Stimulated activated CD8-positive, alpha-beta memory T cell treated with anti-CD3 and anti-CD28 coated beads, Interleukin-7, amount 100 ng/mL, for 1 hour (primary cell): ENCODE measurements at places on chromosomes 1 and 21.

GRCh38 chr21:31604591-31605190, 54.8 kb upstream of the SOD1 start:
- DNase-seq, result peak; percentile 57

GRCh38 chr1:188668083-188668482, 1809.6 kb downstream of the BRINP3 start:
- no peak for DNase-seq

DNA sequence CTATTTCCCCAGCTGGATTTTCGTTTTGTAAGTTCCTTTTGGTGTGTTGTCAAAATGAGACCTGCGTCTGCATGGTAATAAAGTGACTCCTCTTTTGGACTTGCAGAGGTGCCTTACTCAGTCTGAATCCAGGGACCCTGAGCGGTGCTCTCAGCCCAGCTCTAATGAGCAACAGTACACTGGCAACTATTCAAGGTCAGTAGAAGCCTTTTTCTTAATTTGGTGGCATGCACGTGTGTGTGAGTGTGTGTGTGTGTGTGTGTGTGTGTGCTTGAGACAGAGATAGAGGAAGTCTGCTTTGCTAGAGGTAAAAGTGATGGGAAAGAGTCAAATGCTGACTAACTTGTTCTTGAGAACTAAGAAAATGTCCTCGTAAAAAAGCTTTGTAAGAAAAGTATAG, 105.4 kb downstream of the CD247 start:
- DNase-seq, result no peak

DNA sequence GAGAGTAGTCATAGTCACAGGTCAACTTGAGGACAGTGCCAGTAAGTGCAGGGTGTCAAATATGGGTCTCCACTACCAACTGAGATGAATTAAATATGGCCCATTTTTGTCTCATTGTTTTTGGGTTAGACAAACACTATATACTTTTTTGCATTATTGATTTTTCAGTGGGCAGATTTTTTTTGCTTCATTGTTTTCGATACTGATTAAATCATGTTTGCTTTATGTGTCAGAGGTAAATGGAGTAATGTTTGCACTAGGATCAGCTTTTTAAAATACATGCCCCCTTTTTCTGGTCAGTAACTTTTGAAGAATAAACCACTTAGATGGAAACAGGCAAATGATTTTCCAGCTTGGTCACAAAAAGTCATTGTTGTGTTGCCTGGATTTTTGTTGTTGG, 199.0 kb downstream of the USH2A start:
- DNase-seq, result no peak

GRCh38 chr1:231093156-231093922, 53.3 kb upstream of the FAM89A start:
- DNase-seq, result no peak

DNA sequence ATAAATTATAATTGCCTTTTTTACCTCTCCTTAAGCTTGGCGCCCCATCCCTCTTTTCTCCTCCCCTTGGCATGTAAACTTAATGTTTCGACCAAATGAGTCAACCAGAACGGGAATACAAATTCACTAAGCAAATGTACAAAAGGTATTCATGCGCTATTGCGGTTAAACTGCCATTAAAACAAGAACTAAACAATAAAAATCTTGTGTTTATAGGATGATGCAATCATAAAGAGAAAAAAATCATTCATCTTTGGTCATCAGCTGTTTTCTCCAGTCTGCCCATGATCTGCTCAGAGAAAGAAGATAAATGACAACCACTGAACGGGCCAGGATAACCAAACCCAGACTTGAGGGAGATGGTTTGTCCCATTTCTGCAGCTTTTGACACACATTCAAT, 534.2 kb upstream of the PLXNA2 start:
- no peak for DNase-seq

DNA sequence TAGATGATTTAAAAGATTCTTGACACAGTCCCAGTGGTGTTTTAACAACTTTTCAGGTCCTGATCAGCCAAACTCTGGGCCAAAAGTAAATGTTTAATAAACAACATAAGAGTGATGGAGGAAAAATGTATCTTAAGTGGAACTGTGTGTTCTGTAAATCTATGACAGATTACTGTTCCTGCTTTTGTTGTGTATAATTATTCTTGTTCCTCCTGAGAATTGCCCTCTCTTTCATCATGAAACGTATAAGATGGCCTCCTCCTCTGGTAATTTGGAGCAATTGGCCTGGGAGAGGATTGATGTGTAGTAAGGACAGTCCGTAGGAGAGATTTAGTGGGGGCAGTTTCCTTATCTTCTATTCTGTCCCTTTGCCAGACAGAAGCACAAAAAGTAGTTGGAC, 34.5 kb downstream of the GALNT2 start:
- DNase-seq, result no peak

DNA sequence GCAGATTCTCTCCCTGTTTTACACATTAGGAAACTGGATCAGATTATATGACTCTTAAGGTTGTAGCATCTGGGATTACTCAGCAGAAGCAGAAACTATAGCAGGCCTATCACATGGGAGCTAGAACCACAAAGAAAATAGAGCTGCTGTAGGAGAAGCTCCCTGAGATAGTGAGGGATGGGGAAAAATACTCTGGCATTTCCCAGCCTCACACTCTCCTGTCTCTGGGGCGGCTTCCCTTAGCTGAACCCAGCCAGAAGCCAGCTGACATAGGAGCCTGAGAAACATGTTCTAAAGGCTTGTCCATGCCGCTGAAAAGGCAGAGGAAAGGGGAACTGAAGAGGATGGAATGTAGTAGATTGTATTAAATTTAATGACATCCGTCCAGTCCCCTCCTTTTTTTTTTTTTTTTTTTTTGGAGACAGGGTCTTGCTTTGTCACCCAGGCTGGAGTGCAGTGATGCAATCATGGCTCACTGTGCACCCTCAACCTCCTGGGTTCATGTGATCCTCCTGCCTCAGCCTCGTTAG, 76.8 kb upstream of the DNAJC6 start:
- no peak for DNase-seq

- no peak for DNase-seq
Measured at GRCh38 chr1:119762409-119762808, 6.3 kb downstream of the HMGCS2 start.

DNA sequence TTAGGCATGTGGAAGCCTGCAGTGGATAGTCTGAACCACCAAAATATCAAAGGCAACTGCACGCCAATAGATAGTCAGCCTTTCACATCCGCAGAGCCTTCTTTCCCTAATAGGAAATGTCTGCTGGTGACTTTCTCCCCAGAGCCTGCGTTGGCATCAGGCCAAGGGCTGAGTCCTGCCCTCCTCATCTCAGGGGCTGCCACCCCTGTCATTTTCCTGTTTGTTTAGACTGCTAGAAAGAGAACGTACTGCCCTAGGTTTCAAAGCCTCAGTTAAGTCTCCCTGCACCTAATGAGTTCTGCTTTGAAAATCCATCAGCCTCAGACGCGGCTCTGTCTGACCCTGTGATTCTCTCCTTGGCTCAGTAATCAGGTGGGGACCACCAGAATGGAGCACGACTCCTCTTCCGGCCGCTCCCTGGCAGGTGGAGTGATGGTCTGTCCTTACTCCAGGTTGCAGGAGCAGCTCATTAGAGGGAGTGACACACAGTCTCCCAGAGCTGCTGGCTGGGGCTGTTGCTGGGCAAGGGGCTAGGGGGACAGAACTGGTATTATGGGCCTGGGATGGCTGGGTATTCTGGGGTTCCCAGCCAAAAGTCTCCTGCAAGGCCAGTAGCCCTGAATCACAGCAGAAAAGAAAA, 27.3 kb downstream of the STUM start:
- DNase-seq, result no peak

GRCh38 chr1:112806090-112806642, 91.0 kb upstream of the PPM1J start:
- no peak for DNase-seq

GRCh38 chr1:16630661-16631247, 17.4 kb upstream of the NBPF1 start:
- DNase-seq, result no peak

GRCh38 chr1:201481004-201481380, 12.0 kb upstream of the PHLDA3 start:
- no peak for DNase-seq

- no peak for DNase-seq
Measured at GRCh38 chr1:156592158-156592909, 758 bp downstream of the NAXE start.

DNA sequence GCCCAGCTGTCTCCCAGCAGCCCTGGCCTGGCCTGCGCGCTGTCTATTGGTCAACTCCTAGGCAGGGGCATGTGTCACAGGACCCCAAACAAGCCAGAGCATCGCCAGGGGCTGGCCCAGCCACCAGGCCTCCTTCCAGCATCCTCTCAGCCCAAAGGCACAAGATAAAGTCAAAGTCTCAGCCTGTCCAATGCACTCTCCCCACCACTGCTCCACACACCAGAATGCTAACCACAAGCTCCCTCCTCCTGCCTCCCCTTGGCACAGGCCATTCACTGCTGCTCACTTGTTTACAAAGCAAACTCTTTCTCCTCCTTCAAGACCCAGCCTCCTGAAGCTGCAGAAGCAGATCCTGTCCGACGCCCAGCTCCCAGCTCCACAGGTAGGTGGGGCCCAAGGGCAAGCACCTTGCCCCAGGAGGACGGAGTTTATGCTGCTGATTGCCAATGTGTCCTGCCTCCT, 133.4 kb downstream of the DMRTB1 start:
- no peak for DNase-seq

DNA sequence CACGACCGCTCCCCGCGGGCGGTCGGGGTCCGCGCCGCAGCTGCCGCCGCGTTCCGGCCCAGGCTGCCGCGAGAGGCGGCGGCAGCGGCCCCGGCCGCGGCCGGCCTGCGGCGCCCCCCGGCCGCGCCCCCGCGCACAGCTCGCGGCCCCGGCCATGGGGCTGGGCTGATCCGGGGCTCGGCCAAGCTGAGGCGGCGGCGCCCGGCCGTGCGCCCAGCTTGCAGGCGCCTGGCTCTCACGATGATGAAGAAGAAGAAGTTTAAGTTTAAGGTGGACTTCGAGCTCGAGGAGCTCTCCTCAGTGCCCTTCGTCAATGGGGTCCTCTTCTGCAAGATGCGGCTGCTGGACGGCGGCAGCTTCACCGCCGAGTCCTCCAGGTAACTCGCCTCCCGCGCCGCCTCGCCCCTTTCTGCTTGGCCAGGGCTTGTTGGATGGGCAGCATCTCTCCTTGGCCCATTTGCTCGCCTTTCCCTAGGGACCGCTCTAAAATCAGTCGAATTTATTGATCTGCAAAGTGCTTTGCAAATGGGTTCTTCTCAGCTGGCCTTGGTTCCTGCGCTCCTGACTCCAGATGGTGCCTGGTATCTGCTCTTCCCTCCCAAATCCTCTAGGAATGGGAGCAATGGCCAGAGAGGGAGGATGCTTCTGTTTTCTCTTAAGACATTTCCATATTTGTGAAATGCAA, 431 bp downstream of the EEIG2 start:
- DNase-seq, result no peak

GRCh38 chr1:37281354-37281753, 193.0 kb upstream of the ZC3H12A start:
- DNase-seq, result no peak

GRCh38 chr1:44714944-44715571, 15.9 kb downstream of the RNU5D-1 start:
- DNase-seq, result no peak

DNA sequence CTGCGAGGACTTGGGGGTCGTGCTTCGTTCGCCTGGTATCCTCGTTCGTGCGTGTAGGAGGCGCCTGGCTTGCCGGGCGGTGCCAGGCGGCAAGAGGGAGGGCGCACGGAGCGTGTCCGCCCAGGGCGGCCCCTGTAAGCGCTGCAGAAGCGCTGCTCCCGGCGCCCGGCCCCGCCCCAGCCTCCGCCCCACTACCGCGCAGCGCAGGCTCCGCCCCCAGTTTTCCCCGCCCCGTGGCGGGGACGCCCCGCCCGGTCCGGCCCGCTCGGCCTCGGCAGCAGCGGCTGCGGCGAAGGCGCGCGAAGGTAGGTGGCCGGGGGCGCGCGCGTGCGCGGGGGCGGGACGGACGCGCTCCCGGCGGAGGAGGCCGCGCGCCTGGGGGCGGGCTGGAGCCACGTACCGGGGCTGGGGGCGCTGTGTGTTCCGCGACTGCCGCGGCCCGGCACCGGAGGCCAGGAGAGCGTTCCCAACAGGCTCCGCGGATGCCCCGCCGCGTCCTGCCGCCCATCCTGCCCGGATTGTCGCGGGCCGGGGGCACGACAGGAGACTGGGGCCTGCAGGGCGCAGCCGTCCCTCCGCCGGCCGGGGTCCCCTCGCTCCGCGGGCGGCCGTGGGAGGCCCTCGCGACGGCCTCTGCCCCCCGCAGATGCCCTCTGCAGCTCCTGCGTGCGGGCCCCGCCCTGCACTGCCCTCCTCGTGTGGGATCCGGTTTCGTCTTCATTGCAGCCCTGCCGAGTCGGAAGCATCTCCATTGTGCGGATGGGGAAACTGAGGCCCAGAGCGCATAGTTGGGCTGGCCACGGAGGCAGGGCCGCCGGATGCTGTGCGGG, 7.7 kb upstream of the CROCC start:
- DNase-seq, result peak; percentile 95

DNA sequence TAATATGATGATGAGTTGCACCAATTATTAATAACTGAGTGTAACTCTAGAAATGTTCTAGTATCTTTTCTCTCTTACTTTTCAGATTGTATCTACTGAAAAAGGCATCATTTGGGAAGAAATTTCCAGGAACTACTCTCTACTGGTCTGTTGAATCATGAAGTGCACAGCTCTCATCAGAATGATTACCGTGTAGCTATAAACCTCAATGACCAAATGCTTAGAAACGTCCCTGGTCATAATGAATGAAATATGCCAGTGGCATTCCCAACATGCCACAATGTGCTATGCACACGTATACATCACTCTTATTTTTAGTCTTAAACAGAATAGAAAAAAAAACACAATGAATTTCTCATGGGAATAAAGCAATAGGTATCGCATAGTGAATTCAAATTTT, 534.3 kb upstream of the OLFM3 start:
- DNase-seq, result no peak

DNA sequence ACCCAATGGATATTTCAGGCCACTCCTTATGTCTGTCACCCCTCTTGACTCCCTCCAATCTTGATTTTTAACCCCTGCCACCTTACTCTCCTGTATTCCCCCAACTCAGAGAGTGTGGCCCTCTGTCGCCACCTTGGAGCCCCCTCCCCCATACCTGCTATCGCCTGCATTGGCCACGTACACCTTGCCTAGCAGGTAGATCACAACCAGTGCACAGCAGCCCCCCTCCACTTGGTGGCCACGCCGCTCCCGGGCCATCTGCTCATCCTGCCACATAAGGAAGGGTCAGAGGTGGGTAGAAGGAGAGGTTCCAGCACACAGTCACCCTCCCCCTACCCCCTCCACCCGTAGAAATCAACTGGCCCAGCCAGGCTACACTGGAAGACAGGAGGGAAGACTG, 2.9 kb downstream of the PPM1J start:
- DNase-seq, result no peak
